Stimulated activated CD4-positive, alpha-beta T cell treated with anti-CD3 and anti-CD28 coated beads, Interleukin-4, amount 100 ng/mL, for 1 hour (primary cell): ENCODE measurements at places on chromosomes 7 and 10.

- no peak for DNase-seq
Observed at GRCh38 chr10:78456649-78457400, 423.2 kb downstream of the RPS24 start.

GRCh38 chr10:129849452-129849750, 114.7 kb downstream of the EBF3 start:
- DNase-seq, result no peak

GRCh38 chr10:82628373-82628772, 753.4 kb downstream of the NRG3 start:
- DNase-seq, result no peak

DNA sequence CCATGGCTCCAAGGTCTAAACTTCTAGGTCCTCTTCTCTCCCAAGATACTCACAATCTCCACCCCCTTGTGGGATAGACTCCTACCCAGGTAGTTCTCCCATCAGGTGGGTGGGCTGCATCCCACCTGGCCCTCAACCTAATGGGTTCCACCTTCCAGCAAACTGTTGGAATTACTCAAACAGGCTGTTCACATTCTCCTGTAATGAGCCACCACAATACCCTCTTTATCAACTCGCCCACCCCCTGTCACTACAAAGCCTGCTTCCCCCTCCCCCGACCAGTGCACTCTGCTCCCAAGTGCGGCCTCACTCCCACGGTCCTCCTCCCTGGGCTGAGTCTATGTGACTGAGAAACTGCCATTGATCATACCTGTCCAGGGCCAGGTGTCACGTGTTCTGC, 10.4 kb upstream of the HTR5A start:
- DNase-seq, result no peak

- DNase-seq, result no peak
Observed at GRCh38 chr7:121081327-121081936, 92.9 kb downstream of the CPED1 start.

DNA sequence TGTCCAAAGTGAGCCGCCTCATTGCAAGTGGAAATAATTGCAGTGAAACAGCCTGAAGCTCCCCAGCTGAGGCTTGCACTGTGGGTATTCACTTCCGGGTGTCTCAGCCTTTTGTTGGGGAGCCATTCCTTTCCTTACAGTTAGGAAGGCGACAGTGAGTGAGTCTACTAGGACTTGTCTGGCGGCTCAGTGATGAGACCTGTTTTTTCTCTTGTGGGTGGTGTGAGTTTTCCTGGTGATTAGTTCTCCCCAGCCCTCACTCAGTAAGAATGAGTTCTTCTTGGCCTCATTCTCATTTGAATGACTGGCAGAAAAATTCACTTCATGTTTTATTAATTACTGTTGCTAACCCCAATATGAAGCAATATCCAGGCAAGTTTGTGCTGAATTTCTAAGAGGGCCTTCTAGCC, 2.6 kb downstream of the PGAM1 start:
- DNase-seq, result peak; percentile 26

DNA sequence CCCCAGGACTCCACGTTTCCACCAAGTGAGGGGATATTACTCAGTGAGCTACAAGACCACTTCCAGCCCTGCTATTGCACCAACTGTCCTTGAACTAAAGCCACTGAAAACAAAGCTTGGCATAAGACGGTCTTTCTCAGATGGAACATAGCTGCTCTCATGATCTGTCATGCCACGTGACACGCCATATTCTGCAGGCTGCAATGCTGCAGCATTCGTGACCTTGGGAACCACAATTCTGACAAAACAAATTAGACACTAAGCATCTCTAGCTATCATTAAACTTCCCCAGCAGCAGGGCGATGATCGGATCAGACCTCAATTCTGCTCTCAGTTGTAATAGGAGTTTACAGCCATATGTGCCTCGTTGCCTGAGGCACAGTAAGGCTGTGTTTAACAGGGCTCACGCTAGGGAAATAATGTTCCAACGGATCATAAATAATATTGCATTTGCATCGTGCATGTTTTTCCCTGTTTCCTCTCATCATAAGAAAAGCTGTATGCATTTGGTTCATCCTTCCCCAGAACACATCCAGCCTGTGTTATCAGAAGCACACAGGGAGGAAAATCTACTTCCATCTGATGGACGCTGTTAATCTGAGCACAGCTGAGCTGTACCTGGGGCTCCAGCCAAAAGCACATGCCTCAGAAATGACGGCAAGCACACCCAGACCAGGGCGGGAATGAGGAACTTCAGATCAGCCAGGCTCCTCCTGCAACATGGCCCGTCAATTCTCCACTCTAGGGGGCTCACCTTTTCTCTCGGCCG, 38.6 kb upstream of the CNPY1 start:
- no peak for DNase-seq

GRCh38 chr7:23230641-23231101, 15.9 kb upstream of the GPNMB start:
- DNase-seq, result no peak

- no peak for DNase-seq
Observed at GRCh38 chr10:26556748-26557640, 118.9 kb downstream of the APBB1IP start.

DNA sequence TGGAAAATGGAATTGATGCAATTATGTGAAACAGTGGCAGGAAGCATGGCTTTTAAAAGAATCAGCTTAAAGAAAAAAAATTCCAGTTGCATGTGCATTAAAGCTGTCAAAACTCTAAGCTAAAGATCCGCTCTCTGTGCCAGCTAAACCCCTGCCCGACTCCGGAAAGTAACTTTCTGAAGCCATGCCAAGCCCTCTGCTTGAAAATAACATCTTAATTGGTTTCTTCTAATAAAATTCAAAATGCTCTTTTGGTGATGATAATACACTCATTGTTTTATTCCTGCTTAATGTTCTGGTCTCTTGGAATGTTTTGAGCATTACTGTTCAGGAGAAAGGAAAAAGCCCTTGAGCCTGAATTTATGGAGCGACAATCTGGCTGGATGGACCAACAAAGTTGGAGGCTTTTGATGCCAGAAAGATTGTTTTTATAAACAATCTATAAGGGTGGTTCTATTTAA, 11.7 kb downstream of the SEMA3C start:
- DNase-seq, result no peak

- DNase-seq, result no peak
Observed at GRCh38 chr7:48251766-48252165, 80.5 kb downstream of the ABCA13 start.

- no peak for DNase-seq
Observed at GRCh38 chr7:79909176-79909575, 225.5 kb upstream of the GNAI1 start.

GRCh38 chr7:66627151-66627681, 1.5 kb upstream of the KCTD7 start:
- DNase-seq, result no peak

GRCh38 chr7:116595063-116595462, 70.2 kb downstream of the CAV1 start:
- no peak for DNase-seq

DNA sequence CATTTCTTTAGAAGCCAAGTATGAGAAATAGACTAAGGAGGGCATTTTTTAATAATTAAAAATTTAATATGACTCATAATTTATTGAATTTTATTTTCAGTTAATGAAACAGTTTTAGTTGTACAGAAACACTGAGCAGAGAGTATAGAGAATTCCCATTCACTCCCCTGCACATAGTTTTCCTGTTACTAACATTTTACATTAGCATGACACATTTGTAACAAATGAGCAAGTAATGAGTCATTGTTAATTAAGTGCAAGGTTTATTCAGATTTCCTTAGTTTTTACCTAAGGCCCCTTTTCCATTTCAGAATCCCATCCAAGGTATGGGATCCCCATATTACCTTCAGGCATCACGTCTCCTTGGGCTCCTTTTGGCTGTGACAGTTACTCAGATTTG, 271.5 kb upstream of the FZD8 start:
- no peak for DNase-seq

DNA sequence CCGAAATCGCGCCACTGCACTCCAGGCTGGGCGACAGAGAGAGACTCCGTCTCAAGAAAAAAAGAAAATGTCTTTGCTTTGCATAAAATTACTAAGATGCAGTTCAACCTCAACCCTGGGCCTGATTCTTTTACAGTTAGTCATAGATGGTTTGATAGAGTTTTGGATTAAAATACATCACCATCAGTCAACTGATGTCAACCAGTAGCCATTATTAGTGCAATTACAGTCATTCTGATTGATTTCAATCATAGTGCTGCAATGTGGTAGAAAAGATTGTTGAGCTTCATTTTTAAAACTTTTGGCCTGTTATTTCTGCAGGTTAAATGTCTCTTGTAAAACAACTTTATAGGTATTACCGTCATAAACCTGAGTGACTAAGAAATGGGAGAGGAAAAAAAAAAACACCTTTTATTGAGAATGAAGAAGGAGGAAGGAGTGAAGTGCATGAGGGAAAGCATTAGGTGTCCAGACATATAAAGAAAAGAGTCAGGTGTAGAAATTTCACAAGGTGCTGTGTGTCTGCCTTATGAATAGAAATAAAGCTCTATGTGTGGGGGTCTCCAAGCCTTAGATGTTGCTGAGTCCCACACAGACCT, 150.6 kb downstream of the TRIL start:
- DNase-seq, result no peak

GRCh38 chr10:77555591-77556212, 81.9 kb downstream of the KCNMA1 start:
- DNase-seq, result no peak

GRCh38 chr7:12539681-12540080, 30.8 kb upstream of the SCIN start:
- DNase-seq, result no peak

GRCh38 chr10:17349717-17350116, 104.7 kb downstream of the ST8SIA6 start:
- no peak for DNase-seq

DNA sequence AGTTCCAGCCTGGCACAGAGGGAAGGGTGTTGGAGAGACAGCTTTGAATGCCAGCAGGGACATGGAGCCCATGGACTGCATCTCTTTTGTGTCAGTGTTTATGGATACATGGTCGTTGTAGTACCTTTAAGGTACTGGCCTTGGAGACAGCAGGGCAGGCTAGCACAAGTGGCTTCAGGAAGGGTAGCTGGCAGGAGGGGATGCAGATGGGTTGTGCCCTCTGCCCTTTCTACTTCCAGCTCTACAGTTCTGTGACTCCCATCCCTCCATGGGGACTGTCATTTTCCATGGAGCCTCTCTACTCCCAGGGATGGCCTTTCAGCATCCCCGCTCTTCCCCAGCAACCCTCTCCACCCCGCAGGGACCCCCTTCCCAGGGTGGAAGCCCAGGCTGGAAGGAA, 25.1 kb downstream of the POLL start:
- no peak for DNase-seq

- no peak for DNase-seq
Observed at GRCh38 chr7:82616059-82616728, 172.6 kb upstream of the CACNA2D1 start.

DNA sequence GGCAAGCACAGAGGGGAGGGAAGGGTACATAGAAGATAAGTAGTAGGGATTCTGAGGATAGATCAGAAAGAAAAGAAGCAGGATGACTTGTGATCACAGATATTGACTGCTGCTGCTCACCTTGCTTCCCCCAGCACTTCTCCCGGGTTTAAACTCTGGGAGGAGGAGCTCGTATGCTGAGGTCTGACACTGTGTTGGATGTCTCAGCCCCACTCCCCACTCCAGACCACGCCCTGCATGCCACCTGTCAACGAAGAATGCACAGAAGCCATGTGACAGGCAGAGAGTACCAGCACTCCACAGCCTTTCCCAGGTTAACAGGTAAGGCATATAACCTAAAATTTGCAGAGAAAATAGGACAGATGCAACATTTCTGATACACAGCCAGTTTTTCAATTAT, 388.9 kb downstream of the TNS3 start:
- DNase-seq, result no peak

- no peak for DNase-seq
Observed at GRCh38 chr10:35813219-35813618, 171.1 kb upstream of the FZD8 start.

GRCh38 chr10:10365676-10366075, 652.0 kb upstream of the CELF2 start:
- no peak for DNase-seq

- DNase-seq, result no peak
Observed at GRCh38 chr10:49750546-49750945, 11.6 kb downstream of the OGDHL start.

DNA sequence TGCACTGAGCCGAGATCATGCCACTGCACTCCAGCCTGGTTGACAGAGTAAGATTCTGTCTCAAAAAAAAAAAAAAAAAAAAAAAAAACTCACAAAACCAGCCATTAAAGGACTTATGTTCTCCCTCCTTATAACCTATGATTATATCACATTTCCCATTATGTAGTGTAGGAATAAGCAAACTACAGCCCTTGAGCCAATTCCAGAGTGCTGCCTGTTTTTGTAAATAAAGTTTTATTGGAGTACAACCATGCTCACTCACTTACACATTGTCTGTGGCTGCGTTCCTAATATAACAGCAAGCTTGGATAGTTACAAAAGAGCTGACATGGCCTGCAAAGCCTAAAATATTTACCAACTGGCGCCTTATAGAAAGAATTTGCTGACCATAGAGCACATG, 72.7 kb upstream of the ARID5B start:
- no peak for DNase-seq

GRCh38 chr7:33888166-33888565, 17.2 kb upstream of the BMPER start:
- DNase-seq, result no peak

DNA sequence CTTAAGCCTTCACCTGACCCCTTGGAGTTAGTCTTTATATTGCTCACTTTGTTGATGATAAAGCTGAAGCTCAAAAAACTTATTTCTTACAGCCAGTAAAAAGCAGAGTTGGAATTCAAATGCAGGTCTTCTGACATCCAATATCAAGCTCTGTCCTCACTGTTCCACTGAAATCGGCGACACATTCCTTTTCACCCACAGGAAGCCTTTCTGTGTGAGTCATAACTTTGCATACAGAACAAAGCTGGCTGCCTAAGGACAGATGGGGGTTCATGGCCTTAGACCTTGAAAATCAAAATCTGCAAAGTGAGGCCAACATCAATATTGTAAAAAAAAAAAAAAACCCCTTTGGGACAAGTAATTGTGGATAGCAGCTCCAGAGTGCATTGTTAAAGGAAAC, 21.8 kb upstream of the AKR1B1 start:
- DNase-seq, result no peak

- no peak for DNase-seq
Observed at GRCh38 chr7:32298408-32299132, 191.6 kb downstream of the LSM5 start.

DNA sequence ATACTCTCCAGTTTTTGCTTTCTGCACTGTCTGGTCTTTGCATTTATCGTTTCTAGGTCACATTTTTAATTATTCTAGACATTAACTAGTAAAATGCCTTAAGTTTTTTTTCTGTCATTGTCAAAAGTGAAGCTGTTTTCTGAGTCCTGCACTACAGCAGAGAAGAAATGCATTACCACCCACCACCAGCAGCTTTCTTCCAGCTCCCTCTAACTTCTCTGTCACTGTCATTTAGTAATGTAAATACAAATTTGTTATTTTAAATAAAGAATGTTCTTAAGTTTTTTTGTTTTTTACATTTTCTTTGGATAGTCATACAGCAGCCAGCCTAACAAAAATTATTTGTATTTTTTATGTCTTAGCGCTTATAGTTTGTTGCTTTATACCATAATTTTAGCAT, 18.8 kb downstream of the PTPRZ1 start:
- DNase-seq, result no peak

- DNase-seq, result no peak
Observed at GRCh38 chr10:110192552-110192951, 14.9 kb upstream of the MXI1 start.
